Hematopoietic multipotent progenitor cell treated with erythropoietin and hydrocortisone succinate and interleukin-3 and kit ligand, for 17 days (in vitro differentiated cells): ENCODE measurements at places on chromosomes 13 and 19.

DNA sequence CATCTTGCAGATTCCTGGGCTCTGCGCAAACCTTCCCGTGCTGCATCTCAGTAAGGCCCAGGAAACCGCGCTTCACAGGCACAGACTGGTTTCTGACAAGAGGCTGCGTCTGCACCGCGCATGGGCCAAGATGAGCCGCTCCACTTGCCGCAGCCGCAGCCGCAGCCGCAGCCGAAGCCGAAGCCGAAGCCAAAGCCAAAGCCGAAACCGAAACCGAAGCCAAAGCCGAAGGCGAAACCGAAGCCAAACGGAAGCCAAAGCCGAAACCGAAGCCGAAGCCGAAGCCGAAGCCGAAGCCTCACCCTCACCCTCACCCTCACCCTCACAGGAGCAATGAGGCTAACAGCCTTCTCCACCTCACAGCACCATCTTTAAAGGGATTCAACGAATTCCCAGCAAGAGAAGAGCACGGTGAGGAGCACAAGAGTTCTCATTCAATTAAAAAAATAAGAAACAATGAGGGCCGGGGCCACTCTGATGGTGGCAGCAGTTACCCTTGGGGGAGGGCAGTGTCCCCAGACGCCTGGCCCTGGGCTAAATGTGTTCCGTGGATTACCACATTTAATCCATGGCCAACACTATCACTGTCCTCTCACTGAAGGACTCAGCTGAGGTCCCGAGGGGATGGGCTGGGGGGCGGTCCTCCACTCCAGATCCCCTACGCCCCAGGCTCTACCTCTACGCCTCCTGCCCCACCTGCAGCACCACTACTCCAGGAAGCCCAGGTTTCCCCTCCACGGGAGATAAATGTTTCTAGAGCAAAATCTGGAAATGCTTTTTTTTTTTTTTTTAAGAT is 29.1 kb downstream of the ZNF787 start:
- DNase-seq, result no peak

DNA sequence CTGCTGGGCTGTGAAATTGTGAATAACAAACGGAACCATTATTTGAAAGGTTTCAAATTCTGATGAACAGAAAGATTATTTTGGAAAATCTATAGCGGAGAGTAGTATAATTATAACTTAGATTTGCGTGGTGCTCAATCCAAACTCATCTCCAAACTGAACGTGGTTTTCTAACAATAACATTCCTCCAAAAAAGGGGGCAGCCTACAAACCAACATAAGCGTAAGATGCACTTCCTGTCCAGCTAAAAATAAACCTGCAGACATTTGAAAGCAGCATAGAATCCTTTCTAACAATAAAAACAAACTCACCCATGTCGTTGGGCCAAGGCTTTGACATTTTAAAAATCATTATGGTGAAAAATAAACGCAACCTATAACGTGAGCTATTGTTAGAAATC is 178.4 kb downstream of the COL4A1 start:
- DNase-seq, result no peak

DNA sequence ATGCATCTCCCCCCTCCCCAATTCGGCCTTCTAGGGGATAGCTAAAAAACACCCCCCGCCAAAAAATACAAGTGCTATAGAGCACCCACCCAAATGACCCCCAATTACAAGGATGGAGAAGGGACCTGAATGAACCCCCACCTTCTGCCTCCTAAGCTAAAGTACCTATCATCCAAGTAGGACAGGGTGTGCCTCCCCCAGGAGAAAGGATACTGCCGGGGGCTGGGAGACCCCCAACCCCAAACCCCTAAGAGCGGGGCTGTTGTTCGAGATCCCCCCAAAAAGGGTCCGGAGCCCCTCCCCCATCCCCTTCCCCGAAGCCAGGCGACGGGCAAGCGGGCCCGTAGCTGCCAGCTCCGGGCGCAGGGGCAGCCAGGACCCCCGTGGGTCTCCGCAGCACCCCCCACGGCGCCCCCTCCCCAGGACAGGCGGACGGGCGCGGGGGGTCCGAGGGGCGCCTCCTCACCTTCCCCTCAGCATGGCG is 1.9 kb downstream of the ZC3H4 start:
- DNase-seq, result no peak

GRCh38 chr19:4501691-4502090 is 16.6 kb downstream of the PLIN4 start:
- DNase-seq, result no peak

GRCh38 chr19:52658595-52658994 is 20.4 kb upstream of the ZNF83 start:
- no peak for DNase-seq

DNA sequence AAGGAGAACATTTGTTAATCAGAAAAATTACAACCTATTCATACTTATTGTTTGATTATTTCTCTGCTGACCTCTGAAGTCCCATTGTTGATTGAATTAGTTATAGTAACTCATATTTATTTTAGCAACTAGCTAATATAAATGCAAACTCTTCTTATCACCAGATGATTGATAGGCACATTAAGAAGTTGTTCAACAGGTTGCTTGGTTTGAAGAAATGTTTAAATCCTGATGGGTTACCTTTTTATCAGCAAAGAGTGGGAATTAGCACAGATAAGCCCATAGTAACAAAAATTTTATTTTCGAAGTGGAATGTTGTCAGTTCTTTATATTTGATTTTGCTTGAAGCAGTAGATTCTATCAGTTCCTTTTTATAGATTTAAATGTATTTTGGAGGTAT is 44.4 kb downstream of the KLF5 start:
- DNase-seq, result no peak

- no peak for DNase-seq
These were observed 27.2 kb upstream of the NAPA start for GRCh38 chr19:47542030-47542475.

GRCh38 chr13:71169180-71169579 is 697.8 kb downstream of the DACH1 start:
- no peak for DNase-seq

DNA sequence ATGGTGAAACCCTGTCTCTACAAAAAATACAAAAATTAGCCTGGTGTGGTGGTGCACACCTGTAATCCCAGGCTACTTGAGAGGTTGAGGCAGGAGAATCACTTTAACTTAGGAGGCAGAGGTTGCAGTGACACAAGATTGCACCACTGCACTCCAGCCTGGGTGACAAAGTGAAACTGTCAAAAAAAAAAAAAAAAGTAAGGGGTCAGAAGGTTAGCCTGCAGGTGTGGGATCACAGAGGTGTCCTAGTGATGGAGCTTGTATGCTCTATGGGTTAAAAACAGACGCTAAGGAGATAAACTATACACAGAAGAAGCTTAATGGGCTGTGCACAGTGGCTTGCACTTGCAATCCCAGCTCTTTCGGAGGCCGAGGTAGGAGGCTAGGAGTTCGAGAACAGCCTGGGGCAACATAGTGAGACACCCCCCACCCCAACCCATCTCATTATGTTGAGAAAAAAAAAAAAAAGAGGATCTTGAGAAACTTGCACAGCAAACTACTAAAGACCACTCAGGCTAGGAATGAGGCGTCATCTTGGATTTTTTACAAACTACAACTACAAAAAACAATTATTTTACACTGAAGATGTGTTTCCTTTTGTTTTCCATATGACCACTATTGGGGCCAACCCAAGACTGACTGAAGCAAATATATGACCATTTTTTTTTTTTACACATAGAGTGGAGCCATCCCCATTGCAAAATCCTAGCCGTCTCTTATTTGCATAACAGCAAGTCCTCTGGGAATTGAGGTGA is 7.9 kb downstream of the FOSB start:
- no peak for DNase-seq

DNA sequence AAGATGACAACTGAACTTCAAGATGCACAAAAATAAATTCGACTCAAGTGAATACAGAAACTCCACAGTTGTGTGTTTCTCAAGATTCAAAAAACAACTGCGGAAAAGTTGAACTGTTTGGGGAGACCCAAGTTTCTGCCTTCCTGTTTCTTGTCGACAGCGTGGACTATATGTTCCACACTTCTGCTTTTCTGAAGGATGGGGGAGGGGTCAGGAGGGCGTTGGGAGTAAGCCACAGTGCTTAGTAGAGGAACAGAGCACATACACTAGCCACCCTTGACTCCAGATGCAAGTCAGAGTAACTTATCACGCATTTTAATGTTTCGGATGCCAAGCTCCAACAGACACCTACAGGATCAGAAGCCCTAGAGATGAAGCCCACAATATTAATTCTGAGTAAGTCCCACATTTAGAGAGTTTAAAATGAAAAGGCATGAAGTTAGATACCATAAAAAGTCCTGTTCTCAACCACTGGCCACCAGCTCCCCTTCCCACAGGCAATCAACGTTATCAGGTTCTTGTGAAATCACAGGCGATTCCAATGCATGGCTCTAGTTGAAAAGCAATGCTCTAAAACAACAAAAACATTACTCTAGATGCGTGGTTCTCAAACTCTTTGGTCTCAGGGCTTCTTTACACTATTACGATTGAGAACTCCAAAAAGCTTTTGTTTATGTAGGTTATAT is 4.2 kb downstream of the TUBGCP3 start:
- DNase-seq, result no peak

DNA sequence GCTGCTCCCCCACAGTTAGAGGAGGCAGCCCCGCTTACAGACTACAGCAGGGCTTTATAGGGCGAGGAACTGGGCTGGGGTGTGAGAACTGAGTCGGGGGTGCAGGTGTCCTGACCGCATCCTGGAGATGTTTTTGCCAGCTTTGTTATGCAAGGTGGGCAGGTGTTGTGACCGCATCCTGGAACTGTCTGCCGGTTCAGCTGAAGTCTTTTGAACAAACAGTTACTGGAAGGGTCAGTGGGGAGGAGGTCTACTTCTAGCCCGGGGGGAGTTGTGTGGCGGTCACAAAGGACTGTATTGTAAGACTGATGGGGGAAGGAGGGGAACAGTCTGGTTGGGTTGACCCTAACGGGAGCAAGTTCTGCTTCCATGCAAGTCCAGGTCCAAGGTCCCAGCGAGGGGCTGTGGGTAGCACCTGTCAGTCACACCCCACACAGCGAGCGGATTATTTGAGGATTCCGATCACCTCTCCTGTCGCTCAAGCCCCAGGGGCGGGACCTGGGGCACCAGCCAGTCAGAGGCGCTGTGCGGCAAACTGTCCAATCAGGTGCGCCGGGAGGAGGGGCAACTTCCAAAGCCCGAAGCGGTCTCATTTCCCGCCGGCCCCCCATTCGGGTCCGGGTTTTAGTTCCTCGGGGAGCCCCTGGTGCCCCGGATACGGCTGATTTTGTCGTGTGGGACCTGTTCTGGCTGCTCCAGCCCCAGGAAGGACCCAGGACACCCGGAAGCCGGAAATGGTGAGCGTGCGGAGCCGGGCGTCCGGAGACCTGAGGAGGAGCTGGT is at the start of gene ZNF101:
Gene ZNF101, plus strand, starts transcription at position 610 of the 783 bp plus-strand sequence. Its CDS starts 125 bp downstream, at position 735.
- DNase-seq, result peak; percentile 86

DNA sequence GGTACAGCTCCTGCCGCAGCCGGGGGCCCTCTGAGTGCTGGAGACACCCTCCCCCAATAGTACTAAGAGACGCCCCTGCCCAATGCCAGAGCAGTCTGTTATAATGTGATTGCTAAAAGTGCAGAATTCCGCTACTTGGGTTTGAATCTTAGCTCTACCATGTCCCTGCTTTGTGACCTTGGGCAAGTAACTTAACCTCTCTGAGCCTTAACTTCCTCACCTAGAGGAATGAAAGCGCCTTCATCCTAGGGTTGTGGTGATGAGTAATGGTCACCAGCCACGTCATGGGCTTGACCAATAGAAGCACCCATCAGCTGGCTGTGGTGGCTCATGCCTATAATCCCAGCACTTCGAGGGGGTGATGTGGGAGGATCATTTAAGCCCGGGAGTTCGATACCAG is 6.5 kb downstream of the PLEKHG2 start:
- no peak for DNase-seq

- no peak for DNase-seq
These were observed 24.9 kb upstream of the WDR18 start for GRCh38 chr19:958967-959855.

DNA sequence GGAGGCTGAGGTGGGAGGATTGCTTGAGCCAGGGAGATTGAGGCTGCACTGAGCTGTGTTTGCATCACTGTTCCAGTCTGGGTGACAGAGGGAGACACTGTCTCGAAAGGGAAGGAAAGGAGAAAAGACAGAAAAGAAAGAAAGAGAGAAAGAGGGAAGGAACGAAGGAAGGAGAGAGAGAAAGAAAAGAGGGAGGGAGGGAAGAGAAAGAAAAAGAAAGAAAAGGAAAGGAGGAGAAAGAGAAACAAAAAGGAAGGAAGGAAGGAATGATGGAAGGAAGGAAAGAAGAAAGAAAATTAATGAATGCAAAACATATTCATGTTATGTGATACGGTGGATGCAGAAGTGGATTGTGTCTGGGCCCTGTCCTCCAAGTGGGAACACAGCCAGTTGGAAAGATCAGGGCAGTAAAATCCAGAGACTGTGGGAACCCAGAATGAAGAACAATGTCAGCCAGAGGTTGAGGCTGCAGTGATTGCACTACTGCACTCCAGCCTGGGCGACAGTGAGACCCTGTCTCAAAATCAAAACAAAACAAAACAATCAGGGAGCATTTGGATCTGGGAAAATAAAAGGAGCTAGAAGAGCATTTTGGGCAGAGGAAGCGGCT is 6.2 kb downstream of the PHLDB3 start:
- no peak for DNase-seq

DNA sequence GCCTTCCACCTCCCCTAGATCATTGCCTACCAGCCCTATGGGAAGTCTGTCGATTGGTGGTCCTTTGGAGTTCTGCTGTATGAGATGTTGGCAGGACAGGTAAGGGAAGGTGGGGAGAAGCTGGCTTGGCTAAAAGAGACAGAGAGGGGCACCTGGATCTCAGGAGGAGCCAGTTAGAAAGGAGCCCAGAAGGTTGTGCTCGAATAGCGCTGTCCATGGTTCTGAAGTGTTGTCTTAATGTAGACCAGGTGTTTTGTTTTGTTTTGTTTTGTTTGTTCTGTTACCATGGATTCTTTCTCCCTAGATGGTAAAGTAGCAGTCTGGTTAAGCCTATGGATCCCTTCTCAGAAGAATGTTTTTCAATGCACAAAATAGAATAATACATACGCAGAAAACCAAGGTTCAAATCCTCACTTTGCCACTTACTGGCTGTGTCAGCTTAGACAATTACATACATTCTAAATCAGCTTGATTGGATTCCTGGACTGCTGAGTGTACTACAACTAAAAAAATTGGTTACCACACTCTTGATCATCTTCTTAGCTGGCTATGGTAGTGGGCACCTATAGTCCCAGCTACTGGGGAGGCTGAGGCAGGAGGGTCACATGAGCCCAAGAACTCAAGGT is 5.9 kb upstream of the CACNG7 start:
- DNase-seq, result no peak

DNA sequence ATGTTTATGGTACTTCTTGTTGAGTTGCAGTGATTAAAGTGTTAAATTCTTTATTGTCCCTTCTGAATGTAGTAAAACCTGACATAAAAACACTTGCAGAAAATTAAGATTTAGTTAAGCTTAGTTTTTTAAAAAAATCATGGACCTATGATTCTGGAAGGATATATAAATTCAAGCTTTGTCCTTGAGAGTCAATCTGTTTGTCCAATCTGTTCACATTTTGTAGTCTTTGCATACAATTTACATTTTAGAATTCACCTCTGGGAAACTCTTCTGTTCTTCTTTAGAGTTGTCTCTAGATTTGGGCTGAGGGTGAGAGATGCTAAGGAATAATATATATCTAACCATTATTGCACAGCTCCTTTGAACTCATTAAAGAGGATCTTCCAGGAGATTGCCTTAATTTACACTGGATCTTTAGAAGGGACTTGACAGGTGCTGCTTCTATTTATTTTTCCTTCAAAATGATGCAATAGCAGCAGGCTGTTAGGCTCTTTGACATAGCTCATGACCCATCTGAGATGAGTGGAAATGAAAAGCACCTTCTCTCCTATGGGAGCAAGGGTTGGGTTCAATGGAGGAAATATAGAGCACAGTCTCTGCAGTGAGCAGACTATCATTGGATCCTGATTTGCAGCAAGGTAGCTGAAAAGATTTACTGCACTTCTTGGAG is 433.9 kb downstream of the GPC6 start:
- no peak for DNase-seq
